HuH-7 (cell line): ENCODE measurements at places on chromosomes 1 and 21.
A peak's percentile ranks its signal among the peaks of the same experiment; 100 is the strongest.

DNA sequence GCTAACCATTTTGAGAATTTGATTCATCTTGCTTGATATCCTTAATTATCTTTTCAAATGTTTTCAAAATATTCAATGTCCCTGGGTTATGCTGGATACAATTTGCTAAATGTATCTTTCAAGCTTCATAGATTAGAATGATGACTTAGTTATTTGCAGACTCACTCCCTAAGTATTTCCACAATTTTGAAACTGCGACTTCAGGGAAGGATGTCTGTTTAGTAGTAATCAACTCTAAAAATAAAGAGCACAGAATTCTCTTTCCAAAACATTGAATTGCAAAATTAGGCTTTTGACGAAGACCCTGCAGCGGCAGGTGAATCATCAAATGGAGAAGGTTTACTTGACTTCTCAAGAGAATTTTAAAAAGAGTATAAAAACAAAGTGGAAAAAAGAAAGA is 14.2 kb downstream of the RGS1 start:
- no peak for DNase-seq

- DNase-seq = no peak
Observed at GRCh38 chr1:24699628-24700027, 45.6 kb upstream of the CLIC4 start.

DNA sequence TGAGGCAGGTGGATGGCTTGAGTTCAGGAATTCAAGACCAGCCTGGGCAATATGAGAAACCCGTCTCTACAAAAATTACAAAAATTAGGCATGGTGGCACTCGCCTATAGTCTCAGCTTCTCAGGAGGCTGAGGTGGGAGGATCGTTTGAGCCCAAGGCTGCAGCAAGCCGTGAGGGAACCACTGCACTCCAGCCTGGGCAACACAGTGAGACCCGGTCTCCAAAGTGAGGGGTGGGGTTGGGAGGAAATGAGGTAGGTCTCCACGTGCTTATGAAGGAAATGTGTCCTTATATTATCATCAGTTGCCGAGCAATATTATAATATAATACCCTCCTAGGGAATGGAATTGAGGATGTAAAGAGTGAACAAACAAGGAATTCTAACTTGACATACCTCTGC is 2.7 kb downstream of the TMEM50B start:
- no peak for DNase-seq

GRCh38 chr1:104341944-104342343 is 592.2 kb downstream of the AMY1C start:
- no peak for DNase-seq

DNA sequence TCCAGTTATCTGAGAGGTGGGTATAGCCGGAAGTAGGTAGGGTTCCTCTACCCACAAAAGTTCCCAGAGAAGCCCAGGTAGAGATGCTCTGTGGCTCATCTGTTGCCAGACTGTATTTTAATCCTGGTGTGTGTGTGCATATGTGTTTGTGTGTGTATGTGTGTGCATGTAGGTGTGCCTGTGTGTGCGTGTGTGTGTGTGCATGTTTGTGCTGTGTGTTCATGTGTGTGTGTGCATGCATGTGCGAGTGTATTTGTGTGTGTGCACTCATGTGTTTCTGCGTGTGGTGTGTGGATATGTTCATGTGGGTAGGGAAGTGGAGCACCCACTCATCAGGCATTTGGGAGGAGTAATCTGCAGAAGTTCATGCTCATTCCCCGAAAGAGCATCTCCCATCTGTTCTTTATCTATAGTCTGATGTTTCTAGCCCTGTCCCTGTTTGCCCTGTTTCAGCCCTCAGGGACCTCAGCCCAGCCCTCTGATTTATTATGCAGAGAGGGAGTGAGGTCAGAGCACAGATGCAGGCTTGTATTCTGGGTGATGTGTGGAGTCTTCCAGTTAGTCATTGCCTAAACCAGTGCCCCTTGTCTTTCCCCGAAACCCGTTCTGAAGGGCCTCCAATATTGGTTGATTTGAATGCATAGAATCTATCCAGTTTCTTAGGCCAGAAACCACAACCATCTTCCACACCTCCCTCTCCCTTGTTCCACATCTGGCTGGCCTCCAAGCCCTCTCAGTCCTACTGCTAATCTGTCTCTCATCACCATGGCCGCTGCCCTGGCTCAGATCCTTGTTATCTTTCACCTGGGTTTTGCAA is 69.1 kb downstream of the DISC1 start:
- DNase-seq = no peak

DNA sequence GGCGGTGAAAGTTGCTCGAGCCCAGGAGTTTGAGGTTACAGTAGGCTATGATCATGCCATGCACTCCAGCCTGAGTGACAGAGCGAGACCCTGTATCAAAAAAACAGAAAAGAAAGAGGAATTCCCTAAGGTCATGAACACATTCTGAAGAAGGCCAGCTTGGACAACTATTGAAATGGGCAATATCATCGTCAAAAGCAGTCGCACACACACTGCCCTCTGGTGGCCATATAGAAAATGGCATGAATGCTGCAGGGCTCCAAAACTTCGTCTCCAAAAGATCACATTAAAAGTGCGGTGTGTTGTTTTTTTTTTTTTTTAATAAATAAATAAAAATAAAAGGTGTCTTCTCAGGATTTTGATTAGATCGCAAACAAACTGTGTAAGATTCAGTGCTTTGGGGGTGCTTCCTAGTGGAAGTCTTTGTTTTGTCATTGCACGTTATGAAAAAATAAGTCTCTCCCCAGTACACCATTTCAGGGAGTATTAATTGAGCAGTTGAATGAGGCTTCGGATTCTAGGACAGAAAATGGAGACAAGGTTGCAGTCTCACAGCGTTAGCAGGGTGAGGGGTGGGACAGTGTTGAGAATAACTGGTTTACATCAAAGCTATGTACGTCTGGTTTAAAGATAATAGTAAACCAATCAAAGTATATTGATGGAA is 87.5 kb upstream of the FMN2 start:
- peak; percentile 54 for DNase-seq

- DNase-seq = no peak
Observed at GRCh38 chr1:42385283-42385682, 4.7 kb downstream of the RIMKLA start.

GRCh38 chr1:153510984-153511410 is 24.8 kb downstream of the S100A6 start:
- DNase-seq = peak; percentile 91

DNA sequence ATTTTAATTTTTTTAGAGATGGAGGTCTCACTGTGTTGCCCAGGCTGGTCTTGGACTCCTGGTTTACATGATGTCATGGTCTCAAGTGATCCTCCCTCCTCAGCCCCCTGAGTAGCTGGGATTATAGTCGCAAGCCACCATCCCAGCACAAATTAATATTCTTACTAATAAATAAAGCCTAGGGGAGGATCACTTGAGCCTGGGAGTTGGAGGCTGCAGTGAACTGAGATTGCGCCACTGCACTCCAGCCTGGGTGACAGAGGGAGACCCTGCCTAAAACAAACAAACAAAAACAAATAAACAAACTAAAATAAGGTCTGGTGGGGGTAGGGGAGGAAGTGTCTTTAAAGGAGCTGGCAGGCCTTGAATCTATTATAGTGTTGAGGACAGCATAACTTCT is 8.7 kb upstream of the GADD45A start:
- no peak for DNase-seq

DNA sequence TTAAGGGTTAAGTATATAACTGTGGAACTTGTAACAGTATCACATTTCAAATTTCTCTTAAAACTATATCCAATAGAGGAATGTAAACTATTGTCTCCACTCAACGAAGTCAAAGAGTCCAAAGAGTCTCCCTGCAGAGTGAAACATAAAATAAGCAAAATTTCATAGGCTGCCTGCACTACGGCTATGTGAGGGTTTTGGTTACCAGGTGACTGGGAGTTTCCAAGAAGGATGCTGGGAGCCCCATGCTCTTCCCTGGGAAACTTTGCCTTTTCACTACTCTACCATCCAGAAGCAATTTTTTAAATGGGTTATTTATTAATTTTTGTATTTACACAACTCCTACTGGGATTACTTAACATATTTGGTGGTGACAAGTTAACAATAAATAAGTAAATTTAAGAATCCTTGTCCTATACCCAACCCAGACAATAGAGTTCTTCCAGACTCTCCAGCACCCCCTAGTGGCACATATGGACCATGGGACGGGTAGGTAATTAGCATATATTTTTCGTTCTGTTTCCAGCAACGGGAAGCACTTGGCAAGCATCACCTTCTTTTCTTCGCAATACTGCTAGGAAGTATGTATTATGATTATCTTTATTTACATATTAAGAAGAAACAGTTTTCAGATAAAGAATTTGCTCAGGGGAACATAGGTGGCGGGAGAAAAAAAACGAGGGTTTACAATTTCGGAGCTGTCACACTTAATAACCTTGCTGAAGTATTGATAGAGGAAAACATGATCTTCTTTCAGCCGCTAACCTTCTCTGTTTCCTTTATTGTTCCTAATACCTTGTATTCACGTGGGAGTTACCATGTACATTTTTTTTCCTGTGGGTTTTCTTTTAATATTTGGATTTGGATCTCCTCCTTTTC is 3.5 kb downstream of the FMO2 start:
- DNase-seq = peak; percentile 23

DNA sequence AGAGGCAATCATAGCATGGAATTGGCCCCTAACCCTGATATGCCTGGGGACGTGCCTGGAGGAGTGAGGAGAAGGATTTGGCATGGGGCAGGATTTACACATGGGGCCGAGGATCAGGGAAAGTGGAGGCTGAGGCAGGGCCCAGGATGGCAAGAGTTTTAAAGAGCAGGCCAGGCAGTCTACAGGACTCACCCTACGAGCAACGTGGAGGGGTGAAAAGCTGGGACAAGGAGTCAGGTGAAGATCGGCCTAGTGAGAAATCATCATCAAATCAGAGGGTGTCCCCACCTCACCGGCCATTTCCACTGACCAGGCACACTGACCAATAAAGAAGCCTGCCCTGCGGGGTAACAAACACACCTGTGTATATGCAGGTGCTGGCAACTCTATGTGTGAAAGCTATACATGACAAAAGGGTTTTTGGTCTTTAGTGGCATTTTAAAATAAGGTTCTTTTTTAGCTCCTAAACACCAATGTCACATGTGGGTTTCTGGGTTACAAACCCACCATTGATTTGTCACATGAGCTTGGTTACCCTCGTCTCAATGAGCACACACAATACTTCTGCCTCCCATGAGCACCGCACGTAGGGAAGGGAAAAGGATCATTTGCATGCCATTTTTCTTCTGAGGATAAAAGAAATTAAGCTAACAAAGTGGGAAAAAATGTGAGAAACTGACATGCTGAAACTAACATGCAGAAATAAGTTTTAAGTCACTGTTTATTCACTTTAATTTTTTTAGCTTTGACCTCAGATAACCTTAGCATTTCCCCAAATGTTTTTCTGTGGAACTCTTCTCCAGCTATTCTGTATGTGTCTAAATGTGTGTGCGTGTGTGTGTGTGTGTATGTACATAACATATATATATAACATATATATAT is 168.1 kb upstream of the EDN2 start:
- DNase-seq = no peak

GRCh38 chr1:233859446-233859845 is 45.0 kb upstream of the SLC35F3 start:
- DNase-seq = no peak

DNA sequence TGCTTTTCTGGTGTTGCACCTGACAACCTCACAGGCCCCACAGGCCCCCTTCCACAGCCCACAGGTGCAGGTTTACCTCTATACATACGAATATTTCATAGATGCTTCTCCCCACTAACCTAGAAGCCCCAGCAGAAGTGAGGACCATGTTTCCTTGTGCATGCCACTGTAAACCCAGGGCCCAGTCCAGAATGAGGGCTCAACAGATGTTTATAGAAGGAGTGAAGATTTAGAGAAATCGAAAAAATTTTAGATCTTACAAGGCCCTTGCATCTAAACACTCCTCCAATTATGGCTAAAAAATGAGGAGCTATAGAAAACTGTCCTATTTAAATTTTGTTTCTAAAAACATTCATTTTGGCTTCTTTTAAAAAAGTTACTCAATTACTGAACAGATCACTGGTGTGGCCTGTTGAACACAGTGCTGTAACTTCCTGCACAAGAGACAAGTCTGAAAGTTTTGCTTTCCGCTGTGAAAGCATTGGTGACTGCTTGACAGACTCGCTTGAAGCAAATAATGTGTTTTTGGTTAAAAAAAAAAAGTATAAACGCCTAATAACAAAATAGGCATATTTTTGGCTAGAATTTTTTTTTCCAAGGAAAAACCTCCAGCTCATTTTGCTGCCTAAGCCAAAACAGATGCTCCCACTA is 1.2 kb downstream of the ABCB10 start:
- no peak for DNase-seq

DNA sequence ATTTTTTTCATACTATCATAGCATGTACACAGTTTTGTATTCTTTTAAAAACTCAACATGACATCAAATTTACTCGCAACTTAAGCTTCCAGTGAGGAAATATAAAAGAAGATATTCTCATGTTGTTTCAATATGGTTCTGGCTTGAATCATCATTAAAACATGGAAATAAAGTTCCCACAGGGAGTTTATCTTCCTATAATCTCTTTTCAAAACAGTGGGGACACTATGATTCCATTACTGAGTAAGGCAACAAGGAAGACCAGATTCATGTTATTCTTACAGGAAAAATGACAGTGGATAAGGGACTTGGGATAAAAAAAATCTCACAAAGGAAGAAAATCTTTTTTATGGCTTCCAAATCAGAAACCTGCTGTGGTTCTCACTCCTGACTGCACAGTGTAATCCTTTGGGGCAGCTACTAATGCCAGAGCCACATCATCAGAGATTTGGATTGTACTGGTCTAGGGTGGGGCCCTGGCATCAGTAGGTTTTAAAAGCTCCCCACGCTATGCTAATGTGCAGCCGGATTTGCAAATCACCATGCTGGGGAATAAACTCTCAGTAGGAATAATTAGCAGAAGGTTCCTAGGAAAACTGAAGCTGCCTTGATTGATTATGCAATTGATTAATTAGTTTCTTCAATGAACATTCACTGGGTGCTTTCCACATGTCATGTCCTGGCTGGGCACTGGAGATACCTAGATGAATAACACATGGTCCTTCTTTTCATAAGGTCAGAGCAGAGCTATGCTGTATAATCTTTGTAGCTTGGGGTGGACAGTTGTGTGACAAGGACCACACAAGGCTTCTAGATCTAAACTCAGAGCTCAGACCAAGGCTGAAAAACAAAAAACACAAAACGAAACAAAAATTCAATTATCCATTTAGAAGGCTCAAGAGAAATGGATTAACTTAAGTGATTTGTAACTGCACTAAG is 71.1 kb upstream of the C8B start:
- DNase-seq = no peak

- no peak for DNase-seq
Observed at GRCh38 chr1:213744780-213745179, 243.0 kb upstream of the PROX1 start.

DNA sequence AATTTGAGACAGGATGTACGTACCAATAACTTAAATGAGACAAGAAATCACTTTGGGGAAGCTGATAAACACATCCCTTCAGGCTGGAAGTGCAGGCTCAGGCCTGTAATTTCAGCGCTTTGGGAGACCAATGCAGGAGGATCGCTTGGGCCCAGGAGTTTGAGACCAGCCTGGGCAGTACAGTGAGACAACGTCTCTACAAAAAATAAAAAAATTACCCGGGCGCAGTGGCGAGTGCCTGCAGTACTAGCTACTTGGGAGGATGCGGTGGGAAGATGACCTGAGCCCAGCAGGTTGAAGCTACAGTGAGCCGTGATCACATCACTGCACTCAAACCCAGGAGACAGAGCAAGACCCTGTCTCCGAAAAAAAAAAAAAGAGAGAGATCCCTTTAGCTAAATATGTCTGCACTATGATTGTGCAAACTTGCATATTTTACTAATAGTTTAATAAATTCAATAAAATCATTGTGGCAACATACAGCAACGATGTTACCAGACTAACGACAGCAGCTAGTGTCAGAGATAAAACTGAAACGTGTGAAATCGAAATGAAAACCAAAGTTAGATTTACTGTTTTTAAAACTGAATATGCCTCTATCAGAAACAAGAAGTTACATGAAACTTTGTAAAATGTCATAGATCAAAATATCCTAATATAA is 54.7 kb downstream of the CD2 start:
- DNase-seq = no peak
